ENCODE measurements at places on chromosomes 1 and 21.

GRCh38 chr1:48552420-48552819, 80.4 kb upstream of the SPATA6 start:
- no peak for DNase-seq

- no peak for DNase-seq
Measured at GRCh38 chr1:2316451-2316961, 74.8 kb downstream of the MORN1 start.

GRCh38 chr1:244286341-244286740, 165.4 kb downstream of the ADSS2 start:
- no peak for DNase-seq

DNA sequence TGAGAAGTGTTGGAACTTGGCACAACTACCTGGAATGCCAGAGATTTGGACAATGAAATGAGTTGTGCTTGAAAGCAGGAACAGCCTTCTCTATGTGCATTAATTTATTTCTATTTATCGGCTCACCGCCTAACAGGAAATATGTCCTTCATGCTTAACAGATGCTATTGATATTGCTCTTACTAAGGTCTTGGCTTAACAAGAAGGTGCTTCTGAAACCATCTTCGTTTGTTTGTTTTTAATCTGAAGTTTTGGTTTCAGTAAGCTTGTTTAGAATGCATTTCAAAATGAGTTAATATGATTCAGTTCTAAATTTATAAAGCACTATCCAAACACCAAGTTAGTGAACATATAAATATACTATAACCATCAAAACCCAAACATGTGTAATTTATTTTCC, 898.3 kb upstream of the B3GALT2 start:
- no peak for DNase-seq

DNA sequence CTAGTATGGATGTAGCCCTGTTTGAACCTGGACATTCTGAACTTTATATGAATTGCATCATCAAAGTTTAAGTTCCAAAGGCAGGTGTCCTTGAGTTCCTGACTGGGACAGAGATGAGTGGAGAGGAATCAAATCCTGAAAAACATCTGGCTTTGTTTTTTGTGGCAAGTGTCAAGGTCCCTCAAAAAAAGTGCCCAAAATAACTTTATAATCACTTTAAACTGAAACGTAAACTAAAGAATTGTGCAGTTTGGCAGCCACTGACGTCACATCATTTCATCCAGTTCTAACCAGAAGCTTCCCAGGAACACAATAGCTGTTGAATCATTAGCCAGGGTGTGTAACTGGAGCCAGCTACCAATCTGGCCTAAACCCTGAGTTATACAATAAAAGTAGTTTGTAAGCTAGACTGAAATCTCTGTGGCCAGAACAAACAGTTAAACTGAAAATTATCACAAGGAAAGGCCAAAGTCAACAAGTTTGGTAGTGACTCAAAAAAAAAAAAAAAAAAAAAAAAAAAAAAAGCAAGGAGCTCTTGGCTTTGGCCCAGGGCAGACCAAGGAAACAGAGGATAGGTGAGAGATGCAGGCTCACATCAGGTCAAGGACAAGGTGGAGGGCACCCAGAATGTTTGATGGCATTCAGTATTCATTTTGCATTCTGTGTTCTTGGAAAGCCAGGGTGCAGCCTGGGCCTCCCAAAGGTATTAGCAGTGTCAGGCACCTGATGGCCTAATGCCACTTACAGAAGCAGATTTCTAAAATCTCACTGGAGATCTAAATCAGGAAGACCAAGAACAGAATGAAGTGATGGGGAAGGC, 74.3 kb downstream of the TNFSF18 start:
- DNase-seq = no peak

DNA sequence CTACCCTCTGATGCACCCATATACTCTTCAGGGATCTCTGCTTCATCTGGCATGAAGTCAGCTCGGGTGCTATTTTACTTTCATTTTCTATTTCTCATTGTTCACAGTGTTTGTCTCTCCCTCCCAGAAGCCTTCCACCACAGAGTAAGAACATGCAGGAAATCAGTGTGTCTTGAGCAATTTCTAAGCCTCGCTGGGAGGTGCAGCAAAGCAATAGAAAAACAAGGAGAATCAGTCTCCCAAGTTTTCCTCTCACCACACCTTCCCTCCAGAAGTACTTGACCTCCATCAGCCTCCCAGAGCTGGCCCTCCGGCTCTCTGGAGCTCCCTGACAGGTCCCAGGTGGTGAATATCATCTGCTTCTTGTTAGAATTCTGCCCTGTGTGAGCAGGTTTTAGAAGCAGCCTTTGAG, 594.7 kb upstream of the CAMK1G start:
- peak; percentile 75 for DNase-seq

- no peak for DNase-seq
Measured at GRCh38 chr1:232754930-232755329, 50.3 kb upstream of the MAP10 start.

GRCh38 chr1:41671116-41671755, 186.8 kb upstream of the EDN2 start:
- no peak for DNase-seq

- no peak for DNase-seq
Measured at GRCh38 chr1:11982010-11982392, 1.8 kb downstream of the MFN2 start.

DNA sequence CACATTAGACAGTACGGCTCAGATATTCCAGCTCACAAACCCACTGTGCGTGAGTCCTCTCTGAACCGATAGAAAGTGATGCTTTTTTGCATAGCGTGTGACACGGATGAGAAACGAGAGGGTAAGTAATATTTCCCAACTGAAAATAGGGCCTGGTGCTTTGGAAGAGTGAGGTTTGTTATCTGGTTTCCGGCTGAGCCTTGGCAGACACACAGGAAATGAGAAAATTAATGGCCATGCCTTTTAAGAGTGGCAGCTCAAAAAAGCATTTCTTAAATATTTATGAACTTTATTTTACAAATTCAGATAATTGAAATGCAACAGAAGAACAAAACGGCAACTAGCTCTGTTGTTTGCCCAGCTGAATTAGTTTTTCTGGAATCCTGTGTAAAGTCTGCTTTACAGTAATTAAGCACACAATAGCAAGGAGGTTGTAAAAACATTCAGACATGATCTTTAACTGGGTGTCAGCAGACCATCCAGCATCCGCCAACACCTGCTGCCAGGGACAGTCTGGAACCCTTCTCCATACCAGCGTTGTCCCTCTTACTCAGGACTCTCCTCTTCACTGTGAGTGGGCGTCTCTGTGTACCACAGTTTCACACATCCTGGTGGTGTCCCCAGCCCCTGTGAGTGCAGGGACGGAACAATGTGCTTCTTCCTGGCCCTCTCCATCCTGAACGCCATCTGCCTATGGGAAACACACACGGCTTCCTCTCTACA, 155.4 kb downstream of the PGBD5 start:
- DNase-seq = no peak

- DNase-seq = no peak
Measured at GRCh38 chr1:67372898-67373297, 57.3 kb downstream of the SERBP1 start.

GRCh38 chr1:105083611-105084010, 1333.9 kb downstream of the AMY1C start:
- no peak for DNase-seq

DNA sequence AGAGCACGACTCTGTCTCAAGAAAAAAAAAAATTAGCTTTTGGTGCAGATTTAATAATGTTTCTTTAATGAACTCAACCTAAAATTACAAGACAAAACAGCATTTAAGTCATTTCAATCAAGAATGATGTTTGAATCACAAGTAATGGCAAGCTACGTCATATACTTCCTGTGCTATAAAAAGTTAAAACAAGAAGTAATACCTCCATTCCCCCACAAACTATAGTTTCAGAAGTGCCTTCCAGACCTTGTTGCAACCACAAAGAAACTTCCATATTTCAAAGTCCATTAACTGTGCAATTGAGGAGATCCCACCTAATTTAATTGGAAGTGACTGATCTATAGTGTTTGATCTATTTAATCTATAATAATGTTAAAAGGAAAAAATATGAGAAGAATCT, 15.1 kb downstream of the NRDC start:
- no peak for DNase-seq

- DNase-seq = peak; percentile 19
Measured at GRCh38 chr1:206823727-206824126, 41.7 kb upstream of the IL20 start.

DNA sequence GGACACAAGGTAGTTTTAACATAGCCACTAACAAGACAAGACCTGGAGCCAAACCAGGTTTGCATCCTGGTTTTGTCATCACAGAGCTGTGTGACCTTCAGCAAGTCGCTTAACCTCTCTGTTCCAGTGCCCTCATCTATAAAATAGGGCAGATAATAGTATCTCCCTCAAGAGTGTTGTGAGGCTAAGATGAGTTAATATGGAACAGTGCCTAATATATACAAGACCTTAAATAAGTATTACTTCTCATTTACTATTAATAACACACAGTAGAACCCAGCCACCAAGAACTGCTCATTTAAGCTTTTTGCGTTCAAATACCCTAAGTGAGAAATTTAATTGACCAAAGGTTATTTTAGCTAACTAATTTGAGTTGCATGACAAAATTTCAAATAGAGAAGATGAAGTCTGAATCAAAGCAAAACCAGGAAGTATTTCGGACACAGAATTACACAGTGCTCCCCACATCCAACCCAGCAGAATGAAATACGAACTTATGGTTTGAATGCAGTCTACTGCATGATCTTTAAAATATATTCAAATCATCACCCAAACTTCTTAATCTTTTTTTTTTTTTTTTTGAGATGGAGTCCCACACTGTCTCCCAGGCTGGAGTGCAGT, 123.9 kb upstream of the KRTAP19-8 start:
- no peak for DNase-seq

GRCh38 chr1:171507435-171507834, 22.1 kb downstream of the PRRC2C start:
- DNase-seq = no peak

DNA sequence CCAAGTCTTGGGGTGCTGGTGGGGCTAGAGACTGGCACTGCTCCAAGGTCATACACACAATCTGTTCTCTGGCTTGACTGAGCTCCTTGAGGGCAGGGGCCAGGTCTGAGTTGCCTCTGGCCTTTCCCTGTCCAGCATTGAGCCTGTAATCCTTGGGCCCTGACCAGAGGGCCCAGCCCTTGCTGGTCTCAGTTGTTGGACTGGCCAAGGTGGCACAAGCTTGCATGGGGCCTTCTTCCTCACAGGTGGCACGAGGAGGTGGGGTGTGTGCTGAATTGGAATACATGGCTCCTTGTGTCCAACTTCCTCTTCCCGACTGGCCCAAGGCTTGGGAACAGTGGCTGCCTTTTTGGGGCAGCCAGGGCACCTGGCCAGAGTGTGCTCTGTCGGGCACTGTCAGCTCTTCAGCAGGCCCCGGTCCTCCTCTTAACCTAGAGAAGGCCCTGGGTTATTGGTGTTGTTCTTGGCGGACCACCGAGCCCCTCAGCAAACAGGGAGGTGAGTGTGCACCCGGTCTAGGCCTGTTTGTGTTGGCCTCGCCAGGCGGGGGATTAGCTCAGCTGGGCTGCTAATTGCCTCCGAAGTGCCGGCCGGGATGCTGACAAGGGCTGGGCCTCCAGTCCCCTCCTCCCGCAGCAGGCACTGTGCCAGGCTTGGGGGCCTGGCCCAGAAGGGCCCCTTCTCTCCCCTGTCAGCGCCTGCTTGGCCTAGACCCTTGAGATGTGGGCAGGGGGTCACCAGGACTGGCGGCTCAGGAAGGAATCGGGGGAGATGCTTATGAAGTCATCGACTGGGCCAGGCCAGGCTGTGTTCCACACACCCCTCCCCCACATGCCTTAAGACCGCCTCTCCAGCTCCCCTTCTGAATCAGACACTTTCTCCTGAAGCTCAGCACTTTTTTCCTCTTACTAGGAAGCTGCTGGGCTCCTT, 28.5 kb downstream of the WNT4 start:
- peak; percentile 84 for DNase-seq

DNA sequence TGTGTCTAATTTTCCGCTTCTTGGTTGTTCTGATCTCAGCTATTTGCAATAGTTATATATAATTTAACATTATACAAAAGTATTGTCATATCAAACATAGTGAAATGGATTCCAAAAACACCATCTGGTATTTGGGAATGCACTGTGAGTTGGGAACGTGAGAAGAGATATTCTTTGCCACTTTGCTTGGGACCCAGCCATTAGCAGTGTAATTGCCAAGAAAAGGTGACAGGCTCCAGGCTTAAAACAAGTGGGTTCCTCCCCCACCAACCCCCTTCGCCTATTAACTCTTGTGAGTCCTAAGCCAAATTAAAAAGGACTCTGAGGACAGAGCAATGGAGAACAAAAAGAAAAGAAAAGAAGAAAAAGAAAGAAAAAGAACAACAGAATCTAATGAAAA, 186.7 kb upstream of the NFIA start:
- DNase-seq = no peak

All from umbilical cord (tissue), 2 donors.